ENCODE measurements at places on chromosomes 3 and 15.

DNA sequence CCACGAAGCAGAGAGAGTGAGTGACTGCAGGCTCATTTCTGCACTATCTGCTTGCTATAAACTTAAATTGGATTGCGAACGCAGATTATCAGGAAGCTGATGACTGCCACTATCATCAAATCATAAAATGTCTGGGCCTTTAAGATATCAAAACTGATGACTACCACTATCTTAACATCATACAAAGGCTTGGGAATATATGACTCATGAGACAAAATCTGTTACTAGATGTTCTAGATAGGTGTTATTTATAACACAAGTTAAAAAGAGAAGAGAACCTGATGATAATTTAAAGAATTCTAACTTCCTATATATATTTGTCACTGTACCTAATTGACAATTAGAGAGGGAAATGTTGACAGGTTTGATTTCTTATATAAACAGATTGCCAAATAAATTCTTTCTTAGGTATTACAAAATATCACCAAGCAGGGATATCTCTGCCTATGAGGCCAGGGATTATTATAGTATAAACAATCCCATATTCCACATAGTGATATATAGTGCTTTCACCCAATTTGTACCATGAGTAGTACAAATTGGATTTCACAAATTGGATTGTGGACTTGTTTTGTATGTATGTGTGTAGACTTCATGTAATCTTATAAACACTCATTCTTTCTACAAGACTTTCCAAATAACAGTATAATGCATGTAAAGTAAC lies 1157.2 kb downstream of the ROBO1 start:
- no peak for DNase-seq

DNA sequence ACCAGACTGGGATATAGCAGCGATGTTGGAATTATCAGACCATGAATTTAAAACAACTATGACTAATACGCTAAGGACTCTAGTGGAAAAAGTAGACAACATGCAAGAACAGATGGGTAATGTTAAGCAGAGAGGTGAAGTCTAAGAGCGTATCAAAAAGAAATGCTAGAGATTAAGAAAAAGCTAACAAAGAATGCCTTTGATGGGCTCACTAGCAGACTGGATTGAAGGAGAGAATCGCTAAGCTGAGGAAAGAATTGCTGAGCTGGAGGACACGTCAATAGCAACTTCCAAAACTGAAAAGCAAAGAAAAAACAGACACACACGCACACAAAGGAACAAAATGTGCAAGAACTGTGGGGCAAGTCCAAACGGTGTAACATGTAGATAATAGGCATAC lies 20.0 kb upstream of the CMTM6 start:
- no peak for DNase-seq

GRCh38 chr3:161579395-161580126 lies 83.0 kb downstream of the OTOL1 start:
- DNase-seq, result no peak

DNA sequence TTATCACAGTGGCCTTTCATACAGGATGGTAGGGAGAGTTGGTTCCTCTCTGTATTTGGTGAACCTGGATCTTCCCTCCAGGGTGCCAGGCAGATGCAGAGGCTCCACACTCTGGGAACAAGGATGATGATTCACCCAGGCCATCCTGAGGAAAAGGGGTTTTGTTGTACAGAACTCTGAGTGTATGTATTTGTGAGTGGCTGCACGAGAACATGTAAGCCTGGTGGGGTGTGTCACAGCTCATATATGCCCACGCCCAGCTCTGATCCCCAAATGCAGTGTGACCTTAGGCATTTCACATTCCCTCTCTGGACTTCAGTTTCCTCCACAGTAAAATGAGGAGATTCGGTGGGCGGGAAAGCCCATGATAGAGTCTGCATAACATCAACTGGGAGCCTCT lies 11.6 kb upstream of the CILP start:
- DNase-seq, result no peak

DNA sequence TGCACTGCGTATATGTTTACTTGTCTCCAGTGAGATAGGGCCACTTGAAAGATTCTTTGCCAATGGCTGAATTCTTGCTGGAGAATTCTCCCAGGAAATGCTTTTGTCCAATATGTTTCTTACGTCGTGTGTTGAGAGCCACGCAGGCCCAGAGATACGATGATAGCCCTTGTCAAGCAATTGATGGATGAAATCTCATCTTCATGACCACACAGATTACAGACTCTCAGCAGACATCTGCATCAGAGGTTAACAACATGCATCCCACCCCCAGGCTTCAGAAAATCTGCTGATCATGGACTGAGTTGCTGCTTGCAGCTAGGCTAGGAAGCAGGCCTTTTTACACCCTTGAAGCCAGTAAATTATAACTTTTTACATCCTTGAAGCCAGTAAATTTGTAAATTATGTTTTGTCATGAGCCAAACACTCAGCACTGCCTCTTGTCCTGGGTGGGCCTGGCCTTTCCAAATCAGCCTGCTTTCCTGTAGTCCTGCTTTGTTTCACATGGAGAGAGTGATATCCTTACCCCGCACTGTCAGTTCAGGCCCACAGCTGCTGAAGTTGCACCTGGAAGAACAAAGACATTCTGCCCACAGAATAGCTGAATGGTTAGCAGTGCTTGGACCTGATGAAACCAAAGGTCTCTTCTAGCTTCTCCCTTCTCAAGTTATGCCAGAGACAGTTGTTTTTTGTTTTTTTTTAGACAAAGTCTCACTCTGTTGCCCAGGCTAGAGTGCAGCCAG lies 84.4 kb downstream of the GPR156 start:
- DNase-seq, result no peak

DNA sequence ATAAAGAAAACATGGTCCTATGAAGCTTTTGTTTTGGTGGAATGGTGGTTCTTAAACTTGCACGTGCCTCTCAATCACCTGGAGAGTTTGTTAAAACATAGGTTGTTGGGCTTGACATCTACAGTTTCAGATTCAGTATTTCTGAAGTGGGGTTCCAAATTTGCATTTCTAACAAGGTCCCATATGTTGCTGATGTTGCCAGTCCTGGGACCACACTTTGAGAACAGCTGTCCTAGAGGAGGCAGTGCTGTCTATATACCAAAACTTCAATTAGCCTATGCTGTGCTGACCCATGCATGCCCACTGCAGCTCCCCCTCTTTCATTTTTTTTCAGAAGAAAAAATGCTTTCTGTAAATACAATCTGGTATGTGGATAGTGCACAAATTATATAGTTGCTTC lies 31.3 kb downstream of the ALCAM start:
- no peak for DNase-seq

- DNase-seq, result no peak
Observed at GRCh38 chr3:107328069-107328468, 49.2 kb upstream of the CCDC54 start.

DNA sequence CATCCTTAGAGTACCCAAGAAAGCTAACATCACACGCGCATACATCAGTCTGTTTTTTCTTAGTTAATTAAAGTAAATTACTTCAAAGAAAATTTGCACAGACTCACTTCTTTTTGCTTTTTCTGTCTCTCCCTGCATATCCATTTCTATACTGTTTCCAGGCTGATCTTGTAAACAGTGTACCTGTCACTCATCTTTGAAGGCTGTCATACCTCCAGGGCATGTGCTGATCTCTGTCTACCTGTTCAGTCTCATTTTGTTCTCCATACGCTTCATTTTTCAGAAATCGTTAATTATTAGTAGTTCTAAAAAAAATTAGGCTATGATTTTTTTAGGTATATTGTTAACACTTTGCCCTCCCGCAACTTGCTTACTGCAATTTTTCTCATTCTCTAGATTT lies 313.9 kb upstream of the ROBO2 start:
- no peak for DNase-seq

DNA sequence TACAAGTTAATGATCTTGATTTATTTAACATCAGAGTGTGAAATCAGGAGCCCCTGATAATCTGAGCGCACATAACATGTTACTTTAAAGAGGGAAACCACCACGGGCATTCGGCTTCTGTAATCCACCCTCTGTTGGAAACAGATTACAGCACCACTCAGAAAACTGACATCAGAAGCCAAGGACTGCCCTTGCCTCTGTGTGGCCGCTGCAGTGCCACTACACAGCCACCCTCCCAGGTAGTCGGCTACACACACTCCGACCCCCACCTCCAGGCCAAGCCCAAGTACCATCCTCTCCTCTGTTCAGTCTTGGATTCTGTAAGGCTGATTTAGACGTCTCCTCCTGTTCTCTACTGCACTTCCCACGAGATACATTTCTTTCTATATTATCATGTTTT lies 251.7 kb downstream of the GABRB3 start:
- DNase-seq, result no peak

Measured in anterior cingulate cortex (tissue), 58 donors.